ENCODE measurements at places on chromosomes 1 and 21.
A peak's percentile ranks its signal among the peaks of the same experiment; 100 is the strongest.

DNA sequence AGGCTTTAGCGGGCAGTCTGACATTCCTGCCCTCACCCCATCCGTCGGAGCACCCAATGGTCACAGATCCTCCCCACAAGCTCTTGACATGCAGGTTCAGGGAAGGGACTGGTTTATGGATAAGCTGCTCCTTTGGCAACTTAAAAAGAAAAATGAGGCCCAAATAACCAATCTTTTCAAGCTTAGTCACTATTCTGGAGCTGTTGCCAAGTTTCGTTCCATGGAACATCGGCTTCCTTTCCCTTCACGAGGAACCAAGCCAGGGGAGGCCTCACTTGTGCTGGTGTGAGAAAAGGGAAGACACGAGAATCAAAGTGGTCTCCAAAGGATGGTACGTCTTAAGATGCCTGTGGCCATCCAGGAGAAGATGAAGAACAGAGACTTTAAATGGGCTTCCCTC is 46.1 kb upstream of the LPAR3 start:
- DNase-seq: no peak

DNA sequence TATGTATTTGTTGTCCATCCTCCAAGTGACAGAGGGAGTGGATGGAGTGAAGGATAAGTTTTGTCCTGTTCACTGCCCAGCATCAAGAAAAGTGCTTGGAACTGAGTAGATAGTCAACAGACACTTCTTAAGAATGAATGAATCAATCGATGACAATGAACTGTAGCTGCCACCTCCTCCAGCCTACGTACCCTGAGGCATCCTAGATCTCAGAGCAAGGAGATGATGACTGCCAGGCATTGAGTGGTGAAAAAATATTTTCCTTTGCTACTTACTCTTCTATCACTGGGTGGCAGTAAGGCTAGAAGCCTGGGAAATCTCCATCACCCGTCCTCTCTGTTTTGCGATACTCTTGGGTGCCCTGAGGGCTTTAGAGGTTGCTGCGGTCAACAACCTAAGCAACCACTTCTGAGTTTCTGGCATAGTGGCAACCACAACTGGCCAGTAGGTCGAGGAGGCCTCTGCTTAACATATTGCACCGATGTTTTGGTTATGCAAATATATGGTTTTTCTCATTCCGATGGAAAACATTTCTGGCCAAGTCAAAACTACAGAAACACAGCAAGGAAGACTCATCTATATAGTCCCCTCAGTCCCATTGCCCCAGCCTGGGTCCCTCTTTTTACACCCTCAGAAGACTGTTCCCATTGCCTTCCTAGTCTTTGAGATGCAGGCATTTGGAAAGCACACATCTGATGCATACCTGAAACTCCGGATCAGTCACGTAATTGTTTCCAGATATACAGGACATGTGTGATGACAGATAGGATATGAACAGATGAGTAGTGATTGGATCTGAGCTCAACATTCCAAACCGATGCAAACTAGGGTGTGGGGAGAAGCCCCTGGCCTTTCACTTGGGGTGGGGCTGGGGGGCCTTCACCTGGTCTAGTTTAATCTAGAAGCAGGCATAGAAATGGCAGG is 136.8 kb downstream of the RUNX1 start:
- no peak for DNase-seq

GRCh38 chr1:21022279-21023040 is 154.2 kb downstream of the EIF4G3 start:
- peak; percentile 89 for DNase-seq

- no peak for DNase-seq
Measured at GRCh38 chr1:2070016-2070415, 19.8 kb downstream of the PRKCZ start.

GRCh38 chr1:165129568-165130164 is 226.8 kb downstream of the LMX1A start:
- DNase-seq: peak; percentile 54

DNA sequence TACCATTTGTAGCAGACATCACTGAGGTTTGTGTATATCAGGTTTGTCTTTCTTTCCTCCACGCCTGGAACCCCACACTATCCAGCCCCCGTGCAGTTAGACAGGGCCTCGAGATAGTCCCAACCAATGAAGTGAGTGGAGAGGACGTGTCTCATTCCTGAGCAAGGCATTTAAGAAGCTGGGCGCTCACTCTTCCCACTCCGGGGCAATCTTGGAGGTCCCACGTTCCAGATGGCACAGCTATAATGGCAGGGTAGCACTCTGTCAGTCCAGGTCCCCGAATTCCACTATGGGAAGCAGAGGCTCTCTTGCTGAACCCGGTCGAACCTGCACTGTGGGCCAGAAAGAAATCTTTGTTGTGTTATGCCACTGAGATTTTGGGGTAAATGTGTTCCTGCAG is 57.3 kb upstream of the CSF3R start:
- no peak for DNase-seq

DNA sequence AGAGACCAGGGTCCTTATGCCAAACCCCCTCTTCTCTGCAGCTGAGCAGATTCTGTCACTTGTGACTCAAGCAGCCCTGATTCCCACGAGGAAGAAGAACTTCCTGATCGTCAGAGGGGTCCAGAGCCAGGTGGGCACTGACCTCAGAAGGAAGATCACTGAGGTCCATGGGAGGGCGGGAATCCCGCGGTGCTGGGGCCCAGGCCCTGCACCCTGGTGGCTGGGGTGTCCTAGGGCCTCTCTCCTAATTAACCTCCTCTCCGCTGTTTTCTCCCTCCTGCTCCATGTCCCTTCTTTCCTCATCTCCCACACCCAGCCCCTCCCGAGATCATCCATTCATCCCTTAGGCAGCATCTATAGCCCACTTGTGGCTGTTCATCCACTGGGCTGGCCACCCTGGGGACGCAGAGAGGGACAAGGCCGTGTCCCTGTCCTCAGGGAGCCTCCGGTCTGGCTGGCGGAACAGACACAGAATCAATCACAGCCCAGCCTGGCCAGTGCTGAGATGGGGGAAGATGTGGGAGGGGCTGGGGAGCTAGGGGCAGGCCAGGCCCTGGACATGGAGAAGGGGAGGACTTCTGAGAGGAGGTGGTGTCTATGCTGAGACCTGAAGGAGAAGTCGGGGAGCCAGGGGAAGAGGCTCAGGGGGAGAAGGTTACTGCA is 638.3 kb downstream of the MATN1 start:
- no peak for DNase-seq

DNA sequence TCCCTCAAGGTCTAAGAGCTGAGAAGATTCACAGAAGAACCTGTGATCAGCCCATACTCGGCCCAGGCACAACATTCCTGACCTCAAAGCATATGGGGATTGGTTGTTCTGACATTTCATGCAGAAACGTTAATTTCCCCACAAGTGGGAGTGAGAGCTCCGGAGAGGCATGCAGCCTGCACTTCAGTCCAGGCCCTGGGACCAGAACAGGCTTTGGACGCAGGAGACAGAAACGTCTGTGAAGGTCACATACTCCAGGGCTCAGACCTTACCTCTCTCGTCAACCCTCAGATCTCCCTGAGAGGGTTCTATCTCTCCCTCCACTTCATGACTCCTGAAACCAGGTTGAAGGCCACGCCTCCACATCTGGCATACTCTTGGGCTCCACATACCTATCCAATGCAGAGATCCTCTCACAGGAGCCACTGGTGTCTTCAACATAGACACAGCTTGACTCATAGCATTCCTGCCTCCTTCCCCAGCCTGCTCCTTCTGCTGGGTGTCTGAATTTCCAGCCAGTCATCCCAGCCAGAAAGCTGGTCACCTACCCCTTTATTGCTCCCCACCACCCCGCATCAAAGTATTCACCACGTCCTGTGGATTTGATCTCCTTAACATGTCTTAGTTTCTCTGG is 149.2 kb downstream of the OMA1 start:
- no peak for DNase-seq

GRCh38 chr1:175209493-175209921 is 16.9 kb upstream of the KIAA0040 start:
- DNase-seq: peak; percentile 73

- no peak for DNase-seq
Measured at GRCh38 chr1:226487921-226488320, 60.6 kb upstream of the STUM start.

DNA sequence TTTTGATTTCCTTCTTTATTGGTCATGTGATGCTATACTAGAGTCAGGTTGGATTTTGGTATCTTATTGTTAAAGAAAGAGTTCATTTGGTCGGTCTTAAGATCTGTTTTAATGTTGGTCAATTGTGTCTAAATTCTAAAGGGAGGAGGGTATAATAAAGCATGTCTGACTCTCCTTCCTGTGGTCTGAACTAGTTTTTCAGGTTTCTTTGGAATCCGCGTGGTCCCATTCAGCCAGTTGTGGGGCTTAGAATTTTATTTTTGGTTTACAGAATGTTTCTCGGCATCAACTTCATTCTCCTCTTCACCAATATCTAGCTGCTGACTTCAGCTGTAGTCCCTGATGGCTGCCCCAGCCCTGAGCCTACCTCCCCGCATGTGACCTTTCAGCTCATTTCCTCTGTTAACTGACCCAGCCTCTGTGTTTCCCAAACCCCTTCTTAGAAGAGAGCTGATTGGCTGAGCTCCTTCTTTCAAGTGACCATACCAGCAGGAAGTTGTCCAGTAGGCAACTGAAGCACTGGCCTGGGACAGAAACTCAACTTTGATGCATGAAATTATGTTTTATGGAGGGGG is 8.7 kb upstream of the MYOC start:
- DNase-seq: no peak

DNA sequence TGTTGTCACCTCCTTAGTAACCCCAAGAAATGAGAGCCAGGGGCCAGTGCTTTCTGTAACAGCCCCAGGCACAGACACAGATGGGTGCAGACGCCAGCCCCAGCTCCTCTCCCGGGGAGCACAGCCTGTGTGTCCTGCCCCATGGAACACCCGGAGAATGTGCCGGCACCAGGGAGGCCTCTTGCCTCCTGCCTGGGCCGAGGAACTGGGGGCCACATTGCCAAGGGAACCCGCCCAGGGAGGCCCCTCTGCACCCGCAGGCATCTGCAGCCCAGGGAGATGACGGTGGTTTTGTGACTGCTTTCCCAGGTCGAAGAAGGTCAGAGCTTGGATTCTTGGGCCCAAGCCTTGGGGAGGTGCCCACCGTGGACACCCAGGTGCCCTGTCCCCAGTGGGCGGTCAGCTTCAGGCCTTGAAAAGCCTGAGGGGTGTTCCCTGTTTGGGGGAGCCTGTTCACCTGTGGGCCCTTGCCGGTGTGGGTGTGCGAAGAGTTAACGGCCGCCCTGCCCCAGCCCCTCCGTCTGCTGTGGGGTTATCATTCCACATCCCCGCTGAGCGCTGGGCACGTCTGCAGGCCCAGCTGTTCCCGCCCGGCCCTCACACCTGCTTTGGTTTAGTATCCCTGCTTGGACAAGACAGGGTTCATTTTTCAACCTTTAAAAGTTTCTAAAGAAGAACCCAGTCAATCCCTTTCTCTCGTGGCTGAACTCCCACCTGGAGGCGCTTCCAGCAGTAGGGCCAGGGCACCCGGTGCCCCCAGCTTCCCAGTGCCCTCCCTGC is 62.5 kb downstream of the MORN1 start:
- no peak for DNase-seq

DNA sequence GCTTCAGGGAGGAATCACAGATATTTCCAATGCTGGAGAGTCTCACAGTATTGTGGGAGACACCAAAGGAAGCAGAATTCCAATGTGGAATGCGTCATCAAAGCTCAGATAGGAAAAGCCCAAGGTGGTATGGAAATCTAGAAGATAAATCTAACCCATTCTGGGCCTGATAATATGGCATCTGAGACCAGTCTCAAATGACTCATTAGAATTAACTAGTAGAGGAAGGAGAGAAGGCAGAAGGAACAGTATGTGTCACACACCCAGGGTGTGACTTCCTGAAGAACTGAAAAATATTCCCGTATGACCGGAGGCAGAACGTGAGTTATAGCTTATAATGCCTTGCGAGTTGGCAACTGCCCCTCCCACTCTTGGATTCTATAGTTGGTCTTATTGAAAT is 499.2 kb downstream of the PLPP3 start:
- no peak for DNase-seq

DNA sequence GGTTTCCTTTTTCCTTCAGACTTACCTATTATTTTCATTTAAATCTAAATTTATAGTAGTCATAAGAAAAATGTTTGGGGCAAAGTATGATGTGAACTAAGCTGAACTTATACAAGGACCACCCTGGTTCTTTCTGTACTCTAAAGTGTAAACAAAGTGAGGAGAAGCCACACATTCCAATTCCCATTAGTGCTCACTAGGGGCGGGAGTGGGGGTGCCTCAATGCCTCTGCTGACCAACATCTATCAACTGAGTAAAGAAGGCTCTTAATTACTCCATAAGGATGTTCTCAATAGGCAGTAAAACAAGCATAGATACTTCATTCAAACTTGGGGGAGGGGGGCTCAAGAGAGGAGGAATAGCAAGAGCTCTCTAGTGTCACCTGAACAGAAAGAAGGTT is 151.7 kb downstream of the CDC42BPA start:
- no peak for DNase-seq

- DNase-seq: no peak
Measured at GRCh38 chr1:15727021-15727420, 9.0 kb upstream of the SLC25A34 start.

DNA sequence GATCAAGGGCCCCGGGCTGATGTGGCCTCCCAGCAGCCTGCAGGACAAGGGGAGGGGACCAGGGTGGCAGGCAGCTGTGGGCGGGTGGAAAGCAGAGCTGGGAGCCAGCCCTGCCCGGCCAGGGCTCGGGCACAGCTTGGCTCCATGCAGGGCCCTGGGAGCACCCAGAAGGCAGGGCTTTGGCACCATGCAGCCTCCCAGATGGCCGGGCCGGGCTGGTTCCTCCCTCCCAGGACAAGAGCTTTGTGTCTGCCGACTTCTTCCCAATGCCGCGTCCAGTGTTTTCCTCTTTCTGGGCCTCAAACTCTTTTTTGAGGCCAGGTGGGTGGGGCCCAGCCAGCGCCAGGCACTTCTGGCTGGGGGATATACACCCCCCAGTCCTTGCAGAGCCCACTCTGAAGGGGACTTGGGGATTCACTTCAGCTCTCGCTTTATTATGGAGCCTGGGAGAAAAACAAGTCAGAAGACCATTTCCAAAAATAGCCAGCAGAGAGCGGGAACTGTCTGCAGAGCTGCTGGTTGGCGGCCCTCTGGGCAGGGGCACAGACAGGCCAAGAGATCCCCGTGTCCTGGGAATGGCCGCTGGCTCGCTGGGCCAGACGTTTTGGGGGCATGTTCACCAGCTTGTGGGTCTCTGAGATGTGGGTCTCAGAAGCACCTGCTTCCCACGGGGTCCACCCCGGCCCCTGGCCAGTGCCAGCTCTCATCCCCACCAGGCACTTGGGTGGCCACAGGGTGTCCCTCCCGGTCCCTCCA is 103.8 kb upstream of the ARHGEF16 start:
- no peak for DNase-seq

- peak; percentile 60 for DNase-seq
Measured at GRCh38 chr1:8409606-8410005, 91.7 kb downstream of the SLC45A1 start.

DNA sequence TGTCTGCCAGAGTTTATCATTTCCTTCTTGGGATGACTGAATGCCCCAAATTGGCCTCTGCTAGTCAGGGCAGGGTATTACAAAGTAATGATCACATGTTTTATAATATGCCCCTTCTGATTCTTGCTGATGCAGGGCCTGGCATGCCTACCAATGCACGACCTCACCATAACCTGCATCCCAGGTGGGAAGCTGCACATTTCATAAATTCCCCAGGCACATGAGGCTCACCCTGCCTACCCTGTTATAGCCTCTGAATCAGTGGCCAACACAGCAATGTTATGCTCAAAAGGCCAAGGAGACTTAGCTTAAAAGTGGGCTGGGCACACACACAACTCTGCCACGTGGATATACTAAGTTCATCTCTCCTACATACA is 28.0 kb upstream of the XPR1 start:
- no peak for DNase-seq

Measured in erythroblast (primary cell).